Hematopoietic multipotent progenitor cell treated with erythropoietin and hydrocortisone succinate and interleukin-3 and kit ligand, for 17 days (in vitro differentiated cells): ENCODE measurements at places on chromosomes 2 and 18.

DNA sequence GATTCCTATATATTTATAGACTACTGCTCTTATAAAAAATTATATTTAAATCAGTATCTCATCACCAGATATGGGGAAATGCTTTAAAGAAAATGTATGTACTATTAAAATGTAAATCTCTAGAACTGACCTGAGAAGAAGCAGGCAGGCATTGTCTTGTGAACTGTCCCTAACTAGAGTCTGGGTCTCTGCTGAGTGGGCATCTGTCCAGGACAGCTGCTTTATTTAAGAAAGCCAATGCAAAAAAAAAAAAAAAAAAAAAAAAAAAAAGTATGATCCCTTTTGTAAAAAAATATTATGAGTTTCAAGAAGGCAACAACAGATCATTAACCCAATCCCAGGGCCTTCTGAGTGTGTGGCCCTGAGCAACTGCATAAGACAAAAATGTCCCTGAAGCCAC, 66.0 kb downstream of the PAX3 start:
- no peak for DNase-seq

DNA sequence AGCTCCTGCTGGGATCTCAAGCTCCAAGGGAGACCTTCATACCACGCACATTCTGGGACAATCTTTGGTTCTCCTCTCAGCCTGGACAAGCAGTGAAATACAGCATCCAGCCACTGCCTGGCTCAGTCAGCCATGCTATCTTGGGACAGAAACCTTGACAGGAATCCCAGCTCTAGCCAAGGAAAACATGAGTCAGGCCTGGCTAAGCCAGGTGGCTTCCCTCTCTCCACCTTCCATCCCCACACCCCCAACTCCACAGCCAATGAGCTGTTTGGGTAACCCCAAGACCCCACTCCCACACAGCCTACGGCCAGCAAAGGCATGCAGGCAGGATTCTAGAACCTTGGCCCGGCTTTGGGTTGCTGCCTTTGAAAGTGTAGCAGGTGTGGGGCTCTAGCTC, 64.9 kb downstream of the MCFD2 start:
- no peak for DNase-seq

DNA sequence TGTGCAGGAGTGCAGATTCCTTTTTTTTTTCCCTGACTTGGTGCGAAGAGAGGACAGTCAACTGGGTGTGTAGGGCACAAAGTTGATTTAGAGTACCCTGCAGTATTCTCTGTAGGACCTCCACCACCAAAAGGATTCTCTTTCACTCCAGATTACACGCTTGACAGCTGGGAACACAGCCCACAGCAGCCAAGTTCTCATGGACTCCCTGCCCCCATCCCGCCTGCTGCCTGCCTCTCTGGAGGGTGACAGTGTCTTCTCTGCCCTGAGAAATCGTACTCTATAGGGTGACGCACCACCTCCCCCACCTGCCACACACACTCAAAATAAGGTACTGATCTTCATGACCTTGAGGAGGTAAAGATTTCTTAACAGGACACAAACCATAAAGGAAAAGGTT, 26.6 kb upstream of the IHH start:
- DNase-seq: no peak

- no peak for DNase-seq
Observed at GRCh38 chr2:178363252-178363651, 87.7 kb downstream of the PRKRA start.

GRCh38 chr2:209773377-209773776, 1.7 kb downstream of the UNC80 start:
- DNase-seq: no peak

GRCh38 chr2:134338208-134338607, 84.3 kb downstream of the MGAT5 start:
- DNase-seq: no peak

- DNase-seq: no peak
Observed at GRCh38 chr2:225757248-225757647, 357.7 kb downstream of the NYAP2 start.

GRCh38 chr2:232476791-232477190, 10.8 kb downstream of the ECEL1 start:
- no peak for DNase-seq

DNA sequence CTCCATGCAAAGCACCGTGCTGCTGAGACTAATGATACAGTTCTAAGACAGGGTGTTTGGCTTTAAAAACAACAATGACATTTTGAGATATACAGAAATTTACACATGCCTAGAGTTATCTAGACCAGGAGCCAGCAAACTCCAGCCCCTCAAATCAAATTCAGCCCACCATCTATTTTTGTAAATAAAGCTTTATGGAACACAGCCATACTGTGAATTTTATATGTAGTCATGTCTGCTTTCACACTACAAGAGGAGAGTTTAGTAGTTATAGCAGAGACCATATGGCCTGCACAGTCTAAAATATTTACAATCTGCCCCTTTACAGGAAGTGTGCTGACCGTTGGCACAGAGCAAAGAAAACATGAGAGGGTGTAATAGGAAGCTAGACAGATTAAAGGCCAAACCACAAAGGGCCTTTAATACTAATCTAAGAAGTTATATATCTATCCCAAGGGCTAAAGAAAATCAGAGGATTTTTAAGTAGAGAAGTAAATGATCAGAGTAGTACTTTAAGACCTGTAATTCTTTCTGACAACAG, 39.4 kb downstream of the NBAS start:
- DNase-seq: no peak

DNA sequence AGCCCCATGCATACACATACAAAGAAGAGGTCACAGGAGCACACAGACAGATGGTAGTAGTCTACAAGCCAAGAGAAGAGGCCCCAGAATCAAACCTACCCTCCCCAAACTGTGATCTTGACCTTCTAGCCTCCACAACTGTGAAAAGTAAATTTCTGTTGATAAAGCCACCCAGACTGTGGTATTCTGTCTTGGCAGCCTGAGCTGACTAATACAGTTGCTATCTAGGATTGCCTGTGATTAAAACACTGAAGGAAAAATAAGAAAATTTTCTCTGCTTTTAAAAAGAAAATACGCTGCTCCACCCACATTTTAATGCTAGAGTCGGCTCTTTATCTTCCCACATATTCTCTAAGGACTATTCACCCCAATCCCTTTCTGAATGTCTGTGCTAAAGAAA, 143.7 kb upstream of the TMEM200C start:
- DNase-seq: no peak

DNA sequence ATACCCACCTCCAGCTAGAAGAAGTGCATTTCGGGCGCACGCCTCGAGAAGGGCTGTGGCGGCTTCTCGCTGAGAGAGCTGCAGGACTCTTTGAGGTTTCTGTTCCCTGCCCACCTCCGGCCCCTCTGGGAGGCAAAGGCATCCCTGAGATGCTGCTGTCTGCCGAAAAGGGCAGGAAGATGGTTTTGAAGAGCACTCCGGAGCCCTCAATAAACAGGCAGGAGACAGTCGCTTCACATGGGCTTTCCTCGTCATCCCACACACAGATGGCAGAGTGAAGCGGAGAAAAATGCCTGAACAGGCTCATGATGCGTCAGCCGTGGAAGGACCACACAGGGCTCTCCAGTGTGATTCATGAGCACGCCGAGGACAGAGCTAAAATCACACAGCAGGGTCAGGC, 25.4 kb upstream of the GLI2 start:
- no peak for DNase-seq

DNA sequence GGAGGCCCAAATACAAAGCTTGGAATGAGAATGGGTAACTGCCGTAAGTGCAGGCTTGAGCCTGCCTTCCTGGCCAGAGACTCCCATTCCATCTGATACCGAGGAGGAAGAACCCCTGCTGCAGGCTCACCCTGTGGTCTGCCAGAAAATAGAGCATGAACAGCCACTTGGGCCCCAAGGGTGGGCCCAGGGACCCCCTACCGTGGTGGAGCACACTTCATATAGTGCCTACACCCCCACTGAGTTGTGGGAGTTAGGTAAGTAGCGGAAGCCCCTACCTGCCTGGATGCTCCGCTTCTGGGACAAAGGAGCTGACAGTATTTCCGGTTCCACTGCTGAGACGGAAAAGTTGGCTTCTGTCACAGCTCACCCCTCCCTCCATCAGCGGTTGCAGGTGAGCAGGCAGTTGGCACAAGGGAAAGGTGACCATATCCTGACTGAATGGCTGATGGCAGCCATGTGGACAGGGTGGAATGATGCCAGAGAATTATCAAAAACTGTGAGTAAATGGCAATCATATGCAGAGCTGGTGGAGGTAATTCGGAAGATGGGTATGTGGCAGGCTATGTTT, 11.5 kb upstream of the C2orf42 start:
- no peak for DNase-seq

- DNase-seq: no peak
Observed at GRCh38 chr2:167851323-167851860, 396.0 kb downstream of the STK39 start.

GRCh38 chr2:226295681-226296080, 503.9 kb downstream of the IRS1 start:
- no peak for DNase-seq

DNA sequence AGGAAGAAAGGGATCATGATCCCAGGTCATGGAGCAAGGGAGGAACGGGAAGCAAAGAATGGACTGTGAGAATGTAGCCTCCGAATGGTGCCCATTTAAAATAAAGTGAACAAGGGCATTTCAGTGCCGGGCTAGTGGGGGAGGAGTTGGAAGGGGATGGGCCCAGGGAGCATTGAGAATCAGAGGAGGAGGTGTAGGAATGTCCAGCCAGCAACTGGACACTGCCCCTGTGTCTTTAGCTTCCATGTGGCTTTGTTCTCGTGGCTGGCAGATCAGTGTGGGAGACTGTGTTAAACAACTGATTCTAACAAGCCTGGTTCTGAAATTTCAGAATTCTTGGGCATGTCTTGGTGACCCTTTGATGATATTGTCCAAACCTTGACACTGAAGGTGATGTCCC, 1.4 kb upstream of the RNF103 start:
- no peak for DNase-seq

- no peak for DNase-seq
Observed at GRCh38 chr18:48408727-48409590, at the start of gene ZBTB7C. Gene ZBTB7C, minus strand, starts transcription at chr18:48409383.

GRCh38 chr2:37281916-37282315, 42.7 kb downstream of the PRKD3 start:
- DNase-seq: no peak

DNA sequence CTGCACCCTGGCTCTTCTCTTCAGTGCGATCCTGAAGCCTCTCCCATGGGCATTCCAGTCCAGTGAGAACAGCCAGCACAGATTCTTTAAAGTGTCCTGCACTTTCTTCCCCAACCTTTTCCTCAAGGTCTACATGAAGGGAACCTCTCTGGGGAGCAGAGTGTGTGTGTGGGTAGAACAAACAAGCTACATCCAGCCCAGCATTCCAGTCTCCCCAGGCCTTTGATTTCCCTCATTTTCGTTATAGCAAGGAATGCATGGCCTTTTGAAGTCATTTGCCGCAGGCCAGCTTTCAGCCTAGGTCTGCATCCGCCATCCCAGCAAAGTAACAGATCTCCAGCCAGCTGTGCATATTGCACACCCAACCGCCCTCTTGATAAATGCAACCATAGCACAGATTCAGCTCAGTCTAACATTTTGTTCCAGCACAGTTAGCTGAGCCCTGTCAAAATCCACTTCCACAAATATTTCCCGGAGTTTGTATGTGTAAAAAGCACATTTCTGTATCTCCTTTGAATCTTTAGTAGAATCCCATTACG, 44.6 kb downstream of the CD8B2 start:
- no peak for DNase-seq

GRCh38 chr2:199975273-199975895, 20.0 kb downstream of the MAIP1 start:
- DNase-seq: no peak

DNA sequence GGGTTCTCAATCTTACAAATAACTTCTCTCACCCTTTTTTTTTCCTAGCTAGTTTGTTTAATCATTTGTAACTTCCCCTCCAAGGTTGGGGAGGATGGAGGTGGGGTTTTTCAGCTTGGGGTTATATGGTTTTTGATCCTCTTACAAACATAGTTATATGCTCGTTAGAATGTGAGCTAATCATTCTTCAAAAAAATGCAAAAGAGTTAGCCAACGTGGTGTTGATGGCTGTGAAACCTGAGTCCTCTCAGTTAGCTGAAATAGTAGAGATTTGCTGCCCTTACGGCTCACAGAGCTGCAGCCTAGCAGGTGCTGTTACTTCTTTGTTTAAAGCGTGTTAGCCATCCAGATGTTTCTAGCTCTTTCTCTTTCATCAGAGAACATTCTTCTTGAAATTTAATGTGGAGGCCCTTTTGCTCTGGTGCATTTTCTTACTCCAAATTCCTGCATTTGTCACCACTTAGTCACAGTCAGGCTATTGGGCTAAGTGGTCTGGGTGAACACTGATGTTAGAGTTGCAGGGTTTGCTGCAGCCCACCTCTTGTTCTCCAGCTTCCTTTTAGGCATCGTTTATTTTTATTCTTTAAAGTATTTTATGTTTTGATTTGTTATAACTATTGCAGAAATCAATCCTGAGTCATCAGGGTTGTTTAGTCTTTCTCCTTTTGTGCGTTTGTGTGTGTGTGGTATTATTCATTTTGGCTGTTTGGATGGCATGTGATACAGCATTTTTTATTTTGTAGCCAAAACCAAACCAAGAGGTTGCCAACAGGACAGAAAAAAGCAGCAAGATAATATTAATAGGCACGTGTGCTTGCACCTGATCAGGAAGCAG, 41.1 kb downstream of the LIMS1 start:
- no peak for DNase-seq

- no peak for DNase-seq
Observed at GRCh38 chr2:238117199-238118154, 17.3 kb downstream of the ESPNL start.
